CD4-positive, alpha-beta T cell treated with Interleukin-21 for 1 hour (primary cell): ENCODE measurements at places on chromosomes 5 and 9.
A peak's percentile ranks its signal among the peaks of the same experiment; 100 is the strongest.

DNA sequence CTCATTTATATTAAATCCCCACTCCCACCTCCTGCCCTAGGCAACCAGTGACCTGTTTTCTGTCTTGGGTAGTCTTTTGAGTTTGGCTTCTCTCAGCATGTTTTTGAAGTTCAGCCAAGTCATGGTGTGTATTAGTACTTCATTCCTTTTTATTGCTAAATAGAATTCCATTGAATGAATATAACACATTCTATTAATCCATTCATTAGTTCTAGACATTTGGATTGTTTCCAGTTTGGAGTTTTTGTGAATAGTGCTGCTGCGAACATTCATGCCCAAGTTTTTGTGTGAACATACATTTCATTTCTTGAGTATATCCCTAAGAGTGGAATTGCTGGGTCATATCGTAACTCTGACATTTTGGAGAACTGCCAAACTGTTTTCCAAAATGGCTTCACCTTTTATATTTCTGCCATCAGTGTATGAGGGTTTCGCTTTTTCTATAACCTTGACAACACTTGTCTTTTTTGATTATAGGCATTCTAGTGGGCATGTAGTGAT is 2.7 kb downstream of the ZNF346 start:
- no peak for DNase-seq

GRCh38 chr5:162699361-162699760 is 631.8 kb downstream of the GABRG2 start:
- no peak for DNase-seq

DNA sequence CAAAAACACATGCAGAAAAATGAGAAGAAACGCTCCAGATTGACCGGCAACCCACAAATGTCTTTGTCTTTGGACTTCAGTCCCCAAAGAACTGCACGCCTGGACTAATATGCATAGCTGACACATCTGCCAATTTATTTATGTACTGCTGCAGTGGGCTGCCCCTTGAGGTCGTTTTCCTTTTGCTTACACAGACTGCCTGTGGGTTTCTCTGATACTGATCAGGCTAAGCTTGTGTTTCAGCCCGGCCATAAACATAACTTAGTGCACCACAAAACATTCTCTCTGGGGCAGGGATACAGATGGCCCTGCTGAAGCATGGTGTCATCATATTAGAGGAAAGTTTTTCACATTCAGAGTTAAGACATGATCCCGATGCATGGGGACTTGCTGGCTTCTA is 75.4 kb downstream of the NUDT12 start:
- no peak for DNase-seq

DNA sequence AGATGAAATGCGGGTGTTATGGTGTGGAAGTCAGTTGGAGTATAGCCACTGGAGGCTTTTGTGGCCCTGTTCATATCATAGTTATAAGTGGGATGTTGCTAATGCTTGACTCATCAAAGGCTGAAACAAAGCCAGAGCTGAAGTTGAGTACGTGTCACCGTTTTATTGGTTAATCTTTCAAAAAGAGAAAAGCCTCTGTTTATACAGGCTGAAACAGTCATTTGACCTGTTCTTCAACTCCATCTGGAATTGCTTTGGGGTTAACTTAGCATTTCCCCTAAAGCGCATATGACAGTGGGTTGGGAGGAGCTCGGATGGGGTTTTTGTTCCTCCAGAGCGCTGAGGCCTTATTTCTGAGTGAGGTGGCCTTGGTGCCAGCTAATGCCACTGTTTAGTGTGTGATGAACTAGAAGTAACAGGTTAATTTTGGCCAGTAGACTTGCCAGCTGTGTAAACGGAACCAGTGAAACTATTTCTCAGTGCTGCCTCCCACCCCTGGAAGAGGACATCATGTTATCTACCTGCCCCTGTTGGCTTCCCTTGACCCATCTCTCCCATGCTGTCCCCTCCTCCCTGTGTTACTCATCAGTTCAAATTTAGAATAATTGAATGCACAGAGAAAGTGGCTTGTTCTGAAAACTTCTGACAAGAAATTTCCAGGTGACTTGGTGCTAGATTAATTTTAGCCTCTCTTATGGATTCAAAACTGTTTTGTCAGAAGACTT is 34.2 kb downstream of the MTAP start:
- DNase-seq, result no peak

GRCh38 chr9:23573800-23574199 is 252.2 kb downstream of the ELAVL2 start:
- DNase-seq, result no peak

GRCh38 chr9:97397220-97397619 is 14.7 kb upstream of the TDRD7 start:
- no peak for DNase-seq

DNA sequence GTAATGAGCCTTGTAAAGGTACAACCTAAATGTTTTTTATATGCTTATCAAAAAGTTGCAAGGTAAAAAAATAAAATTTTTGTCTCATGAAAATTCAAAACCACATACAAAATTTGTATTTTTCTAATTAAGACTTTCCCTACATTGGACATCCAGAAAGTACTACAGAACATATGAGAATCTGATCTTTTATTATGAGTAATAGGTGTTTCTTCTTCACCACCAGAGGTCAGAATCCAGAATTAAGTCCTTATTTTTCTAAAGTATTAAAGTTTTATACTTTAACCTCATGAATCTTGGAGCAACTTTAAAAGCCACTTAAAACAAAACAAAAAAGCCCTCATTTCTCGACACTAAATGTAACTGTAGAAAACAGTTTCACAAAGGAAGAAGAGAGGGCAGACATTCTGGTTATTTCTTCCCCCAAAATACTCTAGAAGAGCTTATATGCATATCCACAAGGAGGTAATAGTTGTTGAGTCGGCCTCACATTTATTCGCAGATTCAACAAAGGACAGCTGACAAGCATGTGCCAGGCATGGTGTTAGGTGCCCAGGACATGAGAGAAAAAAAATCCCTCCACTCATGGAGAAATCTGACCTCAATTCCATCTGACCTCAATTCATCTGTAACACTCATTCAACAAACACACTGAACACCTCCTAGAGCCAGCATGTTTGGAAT is 69.3 kb downstream of the MLLT3 start:
- peak; percentile 7 for DNase-seq

DNA sequence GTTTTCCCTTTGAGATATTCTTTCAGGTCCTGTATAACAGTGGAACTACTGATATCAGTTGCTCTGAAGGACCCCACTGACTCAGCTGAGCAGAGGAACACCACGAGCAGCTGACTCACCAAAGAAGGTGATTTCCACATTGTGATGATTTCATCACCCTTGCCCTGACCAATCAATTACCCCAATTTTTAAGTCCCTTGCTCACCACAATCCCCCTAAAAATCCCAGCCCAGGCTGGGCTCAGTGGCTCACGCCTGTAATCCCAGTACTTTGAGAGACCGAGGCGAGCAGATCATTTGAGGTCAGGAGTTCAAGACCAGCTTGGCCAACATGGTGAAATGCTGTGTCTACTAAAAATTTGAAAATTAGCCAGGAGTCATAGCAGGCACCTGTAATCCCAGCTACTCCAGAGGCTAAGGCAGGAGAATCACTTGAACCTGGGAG is 125.3 kb upstream of the ABCA1 start:
- DNase-seq, result peak; percentile 21

DNA sequence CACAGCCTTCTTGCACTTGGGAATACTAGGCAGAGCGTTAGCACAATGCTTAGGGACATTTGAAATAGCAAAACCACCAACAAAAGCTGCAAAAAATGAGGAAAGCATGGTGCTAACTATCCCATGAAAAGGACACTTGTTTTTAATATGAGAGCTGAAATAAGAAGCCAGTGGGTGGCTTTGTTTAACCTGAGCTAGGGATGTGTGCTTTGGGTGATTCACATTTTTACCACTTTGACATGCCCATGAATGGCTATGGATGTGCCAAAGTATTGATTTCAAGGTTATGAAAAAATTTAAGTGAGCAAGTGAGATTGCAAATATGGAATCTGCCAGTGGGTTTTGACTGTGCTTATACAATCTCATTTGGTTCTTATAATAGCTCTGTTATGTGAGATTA is 67.3 kb downstream of the DMRT2 start:
- DNase-seq, result no peak

DNA sequence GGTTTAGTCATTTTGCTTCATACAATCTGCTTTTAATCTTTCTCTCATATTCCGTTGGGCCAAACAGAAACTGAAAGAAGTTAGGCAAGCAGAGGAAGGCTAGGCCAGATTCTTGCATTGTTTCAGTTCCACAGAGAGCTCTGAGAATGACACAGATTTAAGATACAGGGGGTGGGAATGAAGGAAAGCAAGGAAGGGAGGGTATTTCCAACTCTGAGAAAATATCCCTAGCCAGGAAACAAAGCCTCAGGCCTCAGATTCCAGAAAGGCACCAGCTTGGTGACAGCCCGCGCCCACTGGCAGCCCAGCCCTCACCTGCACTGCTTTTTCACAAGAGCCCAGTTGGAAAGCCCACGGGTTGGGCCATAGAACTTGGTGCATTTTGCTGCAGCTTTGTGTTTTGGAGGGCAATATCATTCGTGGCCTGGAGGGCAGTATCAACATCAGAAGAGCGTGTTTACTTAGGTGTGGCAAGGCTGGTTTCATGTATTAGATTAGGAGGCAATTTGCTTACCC is 63.5 kb downstream of the ENC1 start:
- DNase-seq, result peak; percentile 39

GRCh38 chr9:131574730-131575640 is 29.7 kb downstream of the PRRT1B start:
- no peak for DNase-seq

DNA sequence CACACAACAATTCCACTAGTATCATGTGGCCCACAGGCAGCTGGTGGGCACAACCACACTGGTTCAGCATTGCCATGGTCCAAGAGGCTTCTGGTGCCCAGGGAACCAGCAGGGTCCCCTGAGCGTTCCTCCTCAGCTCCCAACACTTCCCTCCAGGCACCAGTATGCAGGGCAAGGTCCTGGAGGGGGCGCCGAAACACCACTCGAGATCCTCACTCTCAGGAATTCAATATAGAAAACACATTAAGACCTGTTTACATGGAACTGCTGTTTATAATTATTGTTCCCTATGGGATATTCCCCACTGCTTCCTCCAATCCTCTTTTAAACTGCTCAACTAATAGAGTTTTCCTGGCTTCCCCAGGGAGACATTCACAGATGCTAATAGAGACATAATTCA is 91.9 kb upstream of the GABRP start:
- DNase-seq, result no peak

DNA sequence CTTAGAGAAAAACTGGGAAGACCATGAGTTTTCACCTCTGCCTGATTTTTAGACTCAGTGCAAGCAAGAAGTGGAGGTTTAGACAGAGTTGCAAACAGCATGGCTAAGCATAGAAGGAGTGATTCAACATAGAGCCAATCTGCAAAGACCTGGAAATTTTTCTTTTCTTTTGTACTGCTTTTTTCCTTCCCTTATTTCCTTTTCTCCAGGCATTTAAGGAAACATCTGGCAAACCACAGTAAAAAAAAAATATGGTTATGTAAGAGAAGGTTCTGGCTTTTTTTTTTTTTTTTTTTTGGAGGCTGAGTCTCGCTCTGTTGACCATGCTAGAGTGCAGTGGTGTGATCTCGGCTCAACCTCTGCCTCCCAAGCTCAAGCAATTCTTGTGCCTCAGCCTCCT is 16.6 kb upstream of the DCAF12 start:
- DNase-seq, result no peak

- DNase-seq, result no peak
Measured at GRCh38 chr9:136995362-136995761, 1.0 kb downstream of the CLIC3 start.

- no peak for DNase-seq
Measured at GRCh38 chr9:116516456-116516855, 170.6 kb upstream of the TRIM32 start.

- no peak for DNase-seq
Measured at GRCh38 chr9:121527371-121527770, 27.7 kb upstream of the GGTA1 start.

DNA sequence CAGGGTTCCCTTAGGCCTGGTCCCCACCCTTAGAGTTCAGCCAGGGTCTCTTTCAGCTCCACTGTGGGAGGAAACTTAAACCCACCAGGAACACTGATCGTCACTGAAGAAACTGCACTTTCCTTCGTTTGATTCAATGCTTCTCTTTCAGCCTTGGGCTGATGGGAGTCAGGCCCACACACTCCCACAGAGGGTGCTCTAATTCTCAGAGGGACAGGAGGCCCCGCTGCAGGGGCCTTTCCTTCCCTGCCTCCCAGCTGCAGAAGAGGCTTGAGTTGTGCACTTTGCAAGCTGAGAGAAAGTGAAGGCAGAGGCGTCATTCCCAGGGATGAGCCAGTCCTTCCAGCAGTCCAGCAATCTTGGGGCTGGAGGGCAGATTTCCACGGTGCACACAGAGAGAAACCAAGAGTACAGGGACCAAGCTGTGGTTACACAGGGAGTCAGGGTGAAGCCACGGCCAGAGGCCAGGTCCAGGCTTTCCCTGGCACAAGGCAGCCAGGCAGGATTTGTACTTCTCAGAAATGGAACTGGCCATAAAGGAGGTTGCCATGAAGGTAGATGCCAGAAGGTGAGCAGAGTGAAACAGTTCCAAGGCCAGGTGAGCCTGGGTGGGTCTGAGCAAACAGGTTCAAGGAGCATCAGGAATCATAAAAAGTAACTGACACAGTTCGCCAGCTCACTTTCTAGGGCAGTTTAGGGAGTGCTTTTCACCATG is 10.4 kb upstream of the GLIPR2 start:
- DNase-seq, result no peak

- DNase-seq, result no peak
Measured at GRCh38 chr5:74367241-74367733, 273.2 kb downstream of the ENC1 start.

DNA sequence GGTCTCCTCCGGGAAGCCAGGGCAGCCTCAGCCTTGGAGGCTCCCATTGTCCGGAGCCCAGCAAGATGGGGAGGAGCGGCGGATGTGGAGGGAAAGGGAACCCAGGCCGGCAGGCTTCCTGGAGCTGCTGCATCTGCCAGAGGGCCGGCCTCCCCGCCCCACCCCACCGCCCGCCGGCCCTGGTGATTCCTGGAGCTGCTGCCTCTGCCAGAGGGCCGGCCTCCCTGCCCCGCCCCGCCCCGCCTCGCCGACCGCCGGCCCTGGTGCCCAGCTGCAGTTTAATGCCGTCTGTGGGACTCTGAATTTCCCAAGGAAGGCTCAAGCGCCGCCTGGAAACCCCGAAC is 31.6 kb downstream of the EXD3 start:
- DNase-seq, result no peak

- DNase-seq, result no peak
Measured at GRCh38 chr9:108205276-108205675, 650.5 kb downstream of the ACTL7B start.

DNA sequence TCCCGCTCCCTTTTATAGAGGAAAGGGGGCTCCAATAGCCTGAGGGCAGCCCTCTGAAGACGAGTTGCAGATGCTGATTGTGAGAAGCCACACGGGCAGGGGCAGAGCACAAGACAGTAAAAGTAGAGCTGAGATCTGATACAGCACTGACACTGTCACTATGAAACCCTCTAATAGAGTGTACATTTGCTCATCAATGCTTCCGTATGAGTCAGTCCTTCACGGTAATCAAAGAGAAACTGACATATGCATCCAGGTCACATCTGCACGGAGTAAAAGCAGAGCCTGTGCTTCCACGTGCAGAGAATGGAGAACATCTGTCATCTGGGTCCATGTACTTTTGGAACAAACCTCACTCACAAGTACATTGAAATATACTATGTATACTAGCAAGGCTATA is 60.6 kb upstream of the TMEM215 start:
- no peak for DNase-seq
